Hepatic stellate cell (primary cell): ENCODE measurements at places on chromosomes 3 and 15.

GRCh38 chr3:127546554-127546953 is 44.0 kb downstream of the TPRA1 start:
- DNase-seq: no peak

GRCh38 chr15:39360452-39360851 is 220.4 kb upstream of the THBS1 start:
- no peak for DNase-seq

- no peak for DNase-seq
Measured at GRCh38 chr15:57619746-57620145, 28.0 kb downstream of the MYZAP start.

GRCh38 chr3:111610189-111610588 is 15.0 kb upstream of the ZBED2 start:
- DNase-seq: no peak

- DNase-seq: peak; percentile 18
Measured at GRCh38 chr3:41200669-41201021, 1.3 kb downstream of the CTNNB1 start.

- no peak for DNase-seq
Measured at GRCh38 chr15:97479957-97480356, 480.5 kb upstream of the ARRDC4 start.

- DNase-seq: no peak
Measured at GRCh38 chr3:108079043-108079442, 11.8 kb downstream of the CD47 start.

DNA sequence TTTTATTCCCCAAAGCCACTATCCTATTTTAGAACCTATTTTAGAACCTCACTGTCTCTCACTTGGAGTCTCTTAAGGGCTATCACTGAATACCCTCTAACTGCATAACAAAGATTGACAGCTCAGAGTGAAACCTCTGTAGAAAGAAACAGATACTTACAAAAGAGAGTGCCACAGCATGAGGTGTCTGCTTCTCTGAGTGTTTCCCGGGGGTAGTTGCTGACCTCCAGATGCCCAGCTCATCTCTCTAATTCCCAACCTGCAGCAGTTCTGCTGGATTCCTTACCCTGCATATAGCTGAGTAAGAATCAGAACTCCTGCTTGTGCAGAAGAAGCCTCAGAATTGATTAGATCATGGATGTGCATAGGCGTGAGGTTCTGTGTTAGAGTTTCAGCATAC is 34.5 kb downstream of the P3H2 start:
- no peak for DNase-seq

- DNase-seq: no peak
Measured at GRCh38 chr3:17243621-17244020, 358.9 kb downstream of the PLCL2 start.
